ENCODE measurements at places on chromosomes 13 and 19.

DNA sequence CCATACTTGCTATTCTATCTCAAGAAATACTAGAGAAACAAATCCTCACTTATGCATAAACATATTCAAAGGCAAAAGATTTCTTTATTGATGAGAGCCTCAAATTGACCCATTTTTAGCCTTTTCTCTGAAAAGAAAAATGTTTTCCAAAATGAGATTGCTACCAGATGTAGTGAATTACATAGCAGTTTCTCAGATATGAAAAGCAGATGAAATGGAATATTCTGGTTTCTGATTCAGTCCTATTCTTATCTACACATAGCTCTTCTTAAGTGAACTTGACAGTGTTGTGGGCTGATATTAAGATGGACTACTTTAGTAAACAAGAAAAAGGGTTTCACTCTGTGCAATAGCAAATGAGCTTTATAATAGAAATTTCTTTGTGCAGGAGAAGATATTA, 183.5 kb downstream of the DNAJC15 start:
- DNase-seq: no peak

GRCh38 chr19:6113616-6114188, 3.4 kb upstream of the RFX2 start:
- DNase-seq: no peak

DNA sequence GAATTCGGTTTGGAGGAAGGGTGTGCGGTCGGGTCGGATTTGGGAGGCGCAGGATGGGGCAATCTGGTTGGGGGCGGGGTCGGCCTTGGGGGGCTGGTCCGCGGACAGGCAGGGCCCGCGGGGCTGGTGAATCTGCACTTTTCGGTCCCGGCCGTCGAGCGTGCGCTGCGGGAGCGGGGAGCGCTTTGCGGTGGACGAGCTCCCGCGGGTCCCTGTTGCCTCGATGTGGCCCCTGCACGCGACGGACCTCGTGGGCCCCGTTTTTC, 11.9 kb downstream of the PEAK3 start:
- DNase-seq: peak; percentile 43

DNA sequence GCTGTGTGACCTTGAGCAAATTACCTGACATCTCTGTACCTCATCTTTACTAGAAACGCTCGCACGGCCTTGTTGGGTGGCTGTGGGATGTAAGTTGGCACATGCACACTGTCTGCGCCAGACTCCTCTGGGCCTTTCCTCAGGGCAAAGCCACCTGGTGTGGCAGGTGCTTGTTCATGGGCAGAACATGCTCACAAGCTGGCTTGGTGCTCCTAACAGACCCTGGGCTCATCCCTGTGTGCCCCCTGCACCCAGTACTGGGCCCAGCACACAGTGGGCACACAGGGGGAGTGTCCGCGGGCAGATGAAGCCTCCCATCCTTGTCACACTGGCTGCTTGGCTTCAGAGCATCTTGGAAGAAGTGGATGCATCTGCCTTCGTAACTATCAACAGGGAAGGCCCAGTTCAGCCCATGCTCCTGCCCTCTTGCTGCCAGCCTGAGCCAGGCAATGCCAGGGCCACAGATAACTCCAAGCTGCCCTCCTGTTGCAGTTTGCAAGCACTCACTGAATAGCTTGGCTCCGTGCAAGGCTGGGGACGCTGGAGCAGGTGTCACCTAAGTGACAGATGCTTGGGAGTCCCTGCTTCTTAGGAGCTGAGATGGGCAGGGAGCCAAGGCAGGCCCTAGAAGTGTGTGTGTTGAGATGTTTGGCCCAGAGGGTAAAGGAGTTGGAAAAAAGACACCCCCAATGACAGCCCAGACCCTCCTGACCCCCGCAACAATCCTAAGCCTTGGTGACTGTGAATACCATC, 123.9 kb downstream of the TUBA3C start:
- DNase-seq: no peak

DNA sequence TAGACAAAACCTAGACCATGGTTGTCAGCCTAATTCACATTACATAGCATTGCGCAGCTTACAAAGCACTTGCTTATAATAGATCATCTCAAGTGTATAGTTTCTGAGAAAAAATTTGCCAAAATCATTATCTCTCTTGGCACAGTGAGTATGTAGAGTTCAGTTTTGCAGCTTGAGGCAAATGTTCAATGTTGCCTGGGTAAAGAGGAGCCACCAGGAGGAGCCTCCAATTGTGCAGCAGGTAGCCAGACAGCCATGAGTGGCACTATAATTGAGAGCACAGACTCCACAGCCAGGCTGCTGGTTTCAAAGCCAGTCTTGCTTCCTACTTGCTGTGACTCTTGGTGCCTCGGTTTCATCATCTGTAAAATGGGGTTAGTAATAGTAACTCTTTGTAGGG, 24.0 kb upstream of the OLFM4 start:
- DNase-seq: no peak

DNA sequence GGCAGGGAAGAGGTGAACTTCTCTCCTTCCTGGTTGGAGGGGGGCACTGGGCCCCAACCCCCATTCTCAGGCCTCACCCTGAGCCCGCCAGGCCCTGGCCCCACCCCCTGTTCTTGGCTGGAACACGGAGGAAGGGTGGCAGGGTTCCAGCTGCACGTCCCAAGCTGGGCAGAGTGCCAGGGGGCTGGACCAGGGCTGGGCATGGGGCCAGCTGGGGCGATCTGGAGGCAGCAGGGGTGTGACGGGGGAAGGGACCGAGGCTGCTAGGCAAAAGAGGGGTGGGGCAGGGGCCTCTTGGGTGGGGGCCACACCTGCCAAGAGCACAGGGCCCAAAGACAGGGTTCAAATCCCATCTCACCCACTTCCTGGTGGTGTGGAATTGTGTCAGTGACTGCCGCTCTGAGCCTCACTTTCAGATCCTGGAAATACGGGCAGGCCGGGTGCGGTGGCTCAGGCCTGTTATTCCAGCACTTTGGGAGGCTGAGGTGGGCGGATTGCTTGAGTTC, 2.2 kb downstream of the HIF3A start:
- DNase-seq: no peak

DNA sequence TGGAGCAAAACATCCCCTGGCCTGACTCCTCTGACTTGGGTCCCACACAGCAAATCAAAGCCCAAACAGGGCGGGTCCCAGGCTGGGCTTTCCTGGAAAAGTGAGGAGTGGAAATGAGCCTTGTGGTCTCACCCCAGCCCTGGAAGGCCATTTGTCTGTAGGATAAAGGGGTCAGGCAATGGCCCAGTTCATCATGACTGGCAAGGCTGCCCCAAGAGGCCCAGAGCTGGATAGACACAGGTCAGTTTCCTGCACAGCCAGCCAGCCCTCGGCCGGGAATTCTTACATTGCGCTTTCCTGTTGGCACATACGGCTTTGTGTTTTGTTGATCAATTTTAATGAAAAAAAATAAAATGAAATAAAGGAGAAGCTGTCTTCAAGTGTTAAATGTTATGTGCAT, 174.3 kb downstream of the TSHZ3 start:
- DNase-seq: no peak

- no peak for DNase-seq
Measured at GRCh38 chr13:51643882-51644281, 59.6 kb downstream of the WDFY2 start.

GRCh38 chr13:47546391-47547225, 454.5 kb downstream of the SUCLA2 start:
- no peak for DNase-seq

DNA sequence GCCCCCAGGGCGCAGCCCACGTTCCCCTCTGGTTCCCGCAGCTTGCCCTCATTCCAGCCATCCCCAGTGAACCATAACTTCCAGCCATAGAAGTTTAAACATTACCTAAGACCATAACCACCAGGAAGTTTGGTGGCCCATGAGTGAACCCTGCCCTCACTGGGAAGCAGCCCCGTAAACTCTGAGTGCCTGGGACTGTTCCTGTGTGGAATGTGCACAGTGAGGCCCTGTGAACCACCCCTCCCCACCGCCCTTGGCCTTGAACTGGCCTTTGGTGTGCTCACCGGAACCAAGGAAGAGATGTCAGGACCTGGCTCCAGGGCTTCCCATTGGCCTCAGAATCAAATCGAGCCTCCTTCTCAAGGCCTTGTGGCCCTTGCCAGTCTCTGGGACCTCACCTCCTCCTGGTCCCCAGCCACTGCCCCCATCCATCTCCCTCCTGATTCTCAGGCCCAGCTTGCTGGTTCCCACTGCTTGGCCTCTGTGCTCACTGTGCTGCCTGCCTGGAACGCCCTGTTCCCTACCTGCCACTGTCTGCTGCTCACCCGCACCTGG, 46.5 kb downstream of the DNM2 start:
- no peak for DNase-seq

- DNase-seq: no peak
Measured at GRCh38 chr19:51719251-51719988, 4.4 kb downstream of the HAS1 start.

DNA sequence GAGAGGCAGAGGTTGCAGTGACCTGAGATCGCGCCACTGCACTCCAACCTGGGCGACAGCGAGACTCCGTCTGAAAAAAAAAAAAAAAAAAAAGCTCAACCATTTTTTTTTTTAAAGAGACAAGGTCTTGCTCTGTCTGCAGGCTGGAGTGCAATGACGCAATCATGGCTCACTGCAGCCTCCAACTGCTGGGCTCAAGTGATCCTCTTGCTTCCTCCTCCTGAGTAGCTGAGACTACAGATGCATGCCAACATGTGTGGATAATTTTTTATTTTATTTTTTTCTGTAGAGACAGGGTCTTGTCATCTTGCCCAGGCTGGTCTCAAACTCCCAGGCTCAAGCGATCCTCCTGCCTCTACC, 10.3 kb downstream of the EHD2 start:
- no peak for DNase-seq

DNA sequence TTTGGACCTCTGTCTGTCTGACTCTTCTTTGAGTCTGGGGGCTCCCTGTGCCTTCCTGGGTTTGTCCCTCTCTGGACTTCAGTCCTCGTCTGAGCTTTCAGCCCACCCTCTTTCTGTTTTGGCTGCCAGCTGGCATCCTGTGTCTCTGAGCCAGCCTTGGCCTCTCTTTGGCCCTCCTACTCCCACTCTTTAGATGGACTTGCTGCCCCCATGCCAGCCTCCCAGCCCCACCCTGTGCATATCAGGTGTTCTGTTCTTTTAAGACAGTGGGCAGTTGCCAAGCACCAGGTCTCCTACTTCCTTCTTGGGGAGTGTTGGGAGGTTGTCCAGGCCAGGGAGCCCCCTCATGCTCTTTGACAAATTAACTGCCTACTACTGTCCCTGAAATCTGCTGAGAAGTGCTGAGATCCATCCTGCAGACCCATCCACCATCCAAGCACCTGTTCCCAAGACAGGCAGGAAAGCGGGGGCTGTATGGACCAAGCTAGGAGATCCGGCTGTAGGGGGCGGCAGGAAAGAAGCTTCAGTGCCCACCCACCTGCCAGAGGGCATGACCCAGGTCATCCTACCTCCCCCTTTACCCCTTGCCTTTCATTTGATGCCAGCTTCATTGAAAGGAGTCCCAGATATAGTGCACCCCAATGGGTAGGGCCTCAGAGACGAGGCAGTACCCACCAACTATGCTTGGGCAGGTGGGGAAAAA, 9.6 kb downstream of the CIC start:
- no peak for DNase-seq

All from T-helper 2 cell treated with Interferon-gamma antibody and Interleukin-4, amounts not matched to agents 5 μg/mL and 100 μg/mL, for 36 hours (primary cell).